ENCODE measurements at places on chromosomes 1 and 21.

DNA sequence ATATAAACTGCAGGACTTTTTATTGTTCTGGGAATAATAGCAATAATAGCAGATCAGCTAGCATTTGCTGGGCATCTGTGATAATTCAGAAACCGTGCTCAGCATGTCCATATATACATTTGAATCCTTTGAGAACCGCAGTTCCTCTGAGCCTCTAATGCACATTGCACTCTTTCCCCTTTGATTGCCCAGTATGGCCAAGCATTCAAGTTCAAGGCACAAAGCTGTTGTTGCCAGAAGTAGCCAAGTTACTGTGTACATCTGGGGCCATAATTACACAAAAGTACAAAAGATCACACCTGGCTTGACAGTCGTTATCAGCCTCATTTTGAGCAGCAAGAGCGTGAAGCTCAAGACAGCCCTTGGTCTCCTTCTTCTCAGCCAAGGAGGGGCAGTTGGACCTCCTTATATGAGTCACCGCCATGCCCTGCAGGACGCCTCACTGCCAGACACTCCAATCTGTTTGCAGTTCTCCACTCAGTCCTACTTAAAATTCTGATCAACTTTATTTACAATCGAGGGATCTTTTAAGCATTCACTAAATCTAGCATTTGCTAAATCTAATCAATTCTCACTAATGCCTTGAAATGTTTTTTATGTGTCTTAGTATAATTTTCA, 216.0 kb downstream of the SLC35F3 start:
- DNase-seq = no peak

DNA sequence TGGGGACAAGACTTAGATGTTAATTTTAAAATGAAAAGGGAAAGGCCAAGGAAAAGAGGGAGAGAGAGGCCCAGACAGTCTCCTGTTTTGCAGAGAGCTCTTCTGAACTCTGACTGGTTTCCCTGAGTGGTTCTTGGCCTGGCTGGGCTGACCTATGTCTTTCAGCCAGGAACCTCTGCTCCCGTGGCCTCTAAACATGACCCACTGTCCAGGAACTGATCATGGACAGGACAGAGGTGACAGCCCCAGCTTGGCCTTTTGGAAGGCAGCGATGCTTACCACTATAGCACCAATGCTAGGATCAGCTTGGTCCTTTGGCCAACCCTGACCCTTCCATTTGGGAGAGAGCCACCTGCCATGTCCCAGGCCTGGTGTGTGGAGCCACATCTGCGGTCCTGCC, 55.2 kb downstream of the PRDM16 start:
- DNase-seq = no peak

- no peak for DNase-seq
These were observed 11.2 kb downstream of the CSDE1 start for GRCh38 chr1:114746450-114747121.

GRCh38 chr1:5921129-5921528, 71.1 kb downstream of the NPHP4 start:
- DNase-seq = no peak

Data from activated CD4-positive, alpha-beta T cell treated with anti-CD3 and anti-CD28 coated beads, Interleukin-2, amount 10 ng/mL, durations not matched to agents 7 days and 5 days (primary cell).